ENCODE measurements at places on chromosomes 2 and 18.

- DNase-seq: peak; percentile 75
Measured at GRCh38 chr18:26777351-26778053, 88.0 kb downstream of the AQP4 start.

DNA sequence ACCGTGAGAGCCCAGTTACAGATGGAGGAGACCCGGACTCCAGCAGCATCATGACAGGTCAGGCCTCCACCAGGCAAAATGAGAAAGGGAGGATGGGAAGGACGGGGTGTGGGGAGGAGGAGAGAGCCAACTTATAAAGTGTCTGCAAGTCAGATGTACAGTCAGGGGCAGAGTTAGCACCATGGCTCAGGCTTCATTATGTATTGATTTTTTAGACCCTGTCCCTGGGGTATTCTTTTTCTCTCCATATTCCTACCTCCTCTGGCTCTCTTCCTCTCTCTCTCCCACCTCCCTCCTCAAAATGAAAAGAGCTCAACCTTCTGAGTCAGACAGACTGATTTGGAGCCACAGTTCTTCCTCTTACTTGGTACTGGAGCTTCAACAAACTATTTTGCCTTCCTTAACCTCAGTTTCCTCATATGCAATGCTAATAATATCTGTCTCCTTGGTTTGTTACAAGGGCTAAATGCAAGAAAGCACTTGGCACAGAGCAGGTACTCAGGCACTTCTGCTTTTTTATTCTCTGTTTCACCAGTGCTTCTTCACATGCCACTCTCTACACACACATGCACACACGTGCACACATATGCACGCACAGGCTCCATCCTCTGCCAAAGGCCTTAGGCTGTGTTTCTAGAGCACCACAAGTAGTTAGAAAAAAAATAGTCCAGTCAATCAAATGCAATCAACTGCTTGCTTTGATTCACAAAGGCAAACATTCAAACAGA is 92.3 kb upstream of the PKDCC start:
- DNase-seq: no peak

- DNase-seq: peak; percentile 58
Measured at GRCh38 chr2:866009-866680, 84.5 kb upstream of the SNTG2 start.

DNA sequence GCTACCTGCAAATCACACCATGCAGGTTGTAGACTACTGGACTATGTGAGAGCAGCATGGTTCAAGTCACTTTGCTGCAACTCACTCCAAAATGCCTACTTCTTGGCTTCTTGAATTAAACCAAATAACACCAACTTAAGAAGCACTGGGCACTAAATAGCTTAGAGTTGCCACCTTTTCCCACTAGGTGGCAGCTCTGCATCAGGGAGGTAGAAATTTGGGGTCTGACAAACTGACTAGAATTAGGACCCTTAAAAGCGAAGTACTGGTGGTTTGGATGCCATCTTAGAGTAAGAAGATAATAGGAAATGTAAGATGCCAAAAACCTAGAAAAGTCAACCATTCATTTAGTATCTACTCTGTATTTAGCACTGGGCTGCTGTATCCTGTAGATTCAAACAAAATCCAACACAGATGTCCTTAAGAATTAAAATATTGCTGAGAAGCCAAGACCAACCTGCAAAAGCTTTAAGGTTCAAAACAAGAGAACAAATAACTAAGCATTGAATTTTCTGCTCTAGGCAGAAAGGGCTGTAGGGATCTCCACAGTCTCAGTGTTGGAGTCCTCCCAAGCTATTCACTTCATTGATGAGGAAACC is 65.5 kb downstream of the CCBE1 start:
- peak; percentile 76 for DNase-seq

GRCh38 chr2:63831176-63831575 is 10.5 kb upstream of the UGP2 start:
- no peak for DNase-seq

GRCh38 chr2:220904015-220904414 is 668.1 kb downstream of the EPHA4 start:
- DNase-seq: peak; percentile 19

DNA sequence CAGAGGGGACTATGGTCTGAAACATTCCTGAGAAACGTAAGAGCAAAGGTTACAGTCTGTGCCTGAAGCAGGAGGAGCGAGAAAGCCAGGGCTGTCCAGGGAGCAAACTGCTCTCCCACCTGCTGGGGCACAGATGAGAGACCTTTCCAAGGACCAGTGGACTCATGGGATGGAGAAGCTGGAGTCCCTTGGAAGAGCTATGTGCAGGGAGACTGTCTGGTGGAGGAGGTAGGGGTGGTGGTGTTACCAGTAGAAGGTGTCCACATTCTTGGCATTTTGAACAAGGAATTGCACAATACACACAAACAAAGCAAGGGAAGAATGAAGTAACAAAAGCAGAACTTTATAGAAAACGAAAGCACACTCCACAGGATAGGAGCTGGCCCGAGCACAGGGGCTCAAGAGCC is 97.9 kb upstream of the CYRIA start:
- no peak for DNase-seq

- DNase-seq: no peak
Measured at GRCh38 chr2:21030983-21031968, 12.6 kb downstream of the APOB start.

DNA sequence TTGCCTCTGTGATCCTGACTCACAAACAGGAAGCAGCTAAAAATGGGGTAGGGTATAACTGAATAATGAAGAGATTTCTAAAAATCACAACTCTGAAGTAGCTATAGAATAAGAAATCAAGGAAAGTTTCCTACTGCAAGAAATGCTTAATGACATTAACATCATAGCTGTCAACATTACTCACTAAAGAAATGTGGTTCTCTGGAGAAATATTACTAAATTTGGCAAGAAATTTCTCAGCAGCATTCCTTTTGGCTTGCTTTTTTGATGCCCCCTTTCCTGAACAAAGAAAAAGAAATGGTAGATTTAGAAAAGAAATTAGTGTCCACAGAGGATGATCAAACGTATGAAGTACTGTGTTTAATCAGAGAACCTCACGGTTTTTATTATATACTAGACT is 9.5 kb downstream of the PRKRA start:
- DNase-seq: no peak

DNA sequence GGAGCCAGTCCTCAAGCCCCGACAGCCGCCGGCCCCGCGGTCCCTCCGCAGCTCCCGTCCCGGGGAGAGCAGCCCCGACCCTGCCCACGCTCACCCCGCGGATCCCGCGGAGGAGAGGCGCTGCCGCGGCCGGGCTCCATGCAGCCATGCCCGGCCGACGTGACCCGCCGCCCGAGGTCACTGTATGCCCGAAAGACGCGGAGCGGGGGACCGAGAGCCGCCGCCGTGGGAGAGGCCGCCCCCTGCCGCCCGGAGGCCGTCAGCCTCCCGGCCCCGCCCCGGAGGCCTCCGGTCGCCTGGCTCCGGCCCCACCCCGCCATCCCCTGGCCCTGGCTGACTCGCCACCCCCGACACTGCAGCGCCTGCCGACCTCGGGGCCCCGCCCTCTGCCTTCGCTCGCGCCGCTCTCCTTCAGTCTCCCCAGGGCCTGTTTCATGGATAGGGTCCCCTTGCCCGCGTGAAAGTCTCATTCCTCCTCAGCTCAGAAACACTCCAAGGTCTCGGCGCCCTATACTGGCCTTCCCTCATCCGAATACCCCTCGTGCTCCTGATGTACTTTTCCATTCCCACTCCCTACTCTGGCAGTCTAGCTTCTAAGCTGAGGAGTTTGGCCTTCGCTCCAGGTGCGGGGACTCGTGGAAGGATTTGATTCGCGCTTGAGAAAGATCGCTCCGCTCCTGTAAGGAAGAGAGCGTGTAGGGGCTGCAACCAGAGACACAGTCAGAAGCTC is at the start of gene BOLA3:
TSS of gene BOLA3 (minus strand) at position 186 of the 730 bp plus-strand sequence. CDS start at position 148, 38 bp downstream.
- peak; percentile 94 for DNase-seq

- DNase-seq: no peak
Measured at GRCh38 chr18:67919316-67919715, 402.8 kb upstream of the DSEL start.

- DNase-seq: no peak
Measured at GRCh38 chr2:240402566-240403272, 32.7 kb upstream of the GPC1 start.
